ENCODE measurements at places on chromosomes 11 and 22.

- no peak for DNase-seq
These were observed 31.4 kb downstream of the GLB1L2 start for GRCh38 chr11:134363161-134363560.

DNA sequence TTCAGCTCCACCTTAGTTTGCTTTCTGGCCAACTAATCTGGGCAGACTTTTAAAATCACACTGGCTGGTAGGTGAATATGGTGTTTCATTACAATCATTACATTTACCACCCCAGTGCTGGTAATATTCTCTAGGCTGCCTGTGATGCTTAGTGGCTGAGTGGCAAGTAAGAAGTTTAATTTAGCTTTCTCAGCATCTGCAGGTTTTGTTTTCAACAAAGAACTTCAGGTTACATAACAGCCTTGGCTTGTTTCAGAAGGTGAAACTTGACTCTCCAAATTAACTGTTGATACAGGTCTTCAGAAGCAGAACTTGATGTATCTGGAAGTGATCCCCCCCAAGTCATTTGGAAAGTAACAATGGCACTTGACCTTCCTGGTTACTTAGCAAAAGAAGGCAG, 423.3 kb upstream of the CCDC90B start:
- DNase-seq: no peak

DNA sequence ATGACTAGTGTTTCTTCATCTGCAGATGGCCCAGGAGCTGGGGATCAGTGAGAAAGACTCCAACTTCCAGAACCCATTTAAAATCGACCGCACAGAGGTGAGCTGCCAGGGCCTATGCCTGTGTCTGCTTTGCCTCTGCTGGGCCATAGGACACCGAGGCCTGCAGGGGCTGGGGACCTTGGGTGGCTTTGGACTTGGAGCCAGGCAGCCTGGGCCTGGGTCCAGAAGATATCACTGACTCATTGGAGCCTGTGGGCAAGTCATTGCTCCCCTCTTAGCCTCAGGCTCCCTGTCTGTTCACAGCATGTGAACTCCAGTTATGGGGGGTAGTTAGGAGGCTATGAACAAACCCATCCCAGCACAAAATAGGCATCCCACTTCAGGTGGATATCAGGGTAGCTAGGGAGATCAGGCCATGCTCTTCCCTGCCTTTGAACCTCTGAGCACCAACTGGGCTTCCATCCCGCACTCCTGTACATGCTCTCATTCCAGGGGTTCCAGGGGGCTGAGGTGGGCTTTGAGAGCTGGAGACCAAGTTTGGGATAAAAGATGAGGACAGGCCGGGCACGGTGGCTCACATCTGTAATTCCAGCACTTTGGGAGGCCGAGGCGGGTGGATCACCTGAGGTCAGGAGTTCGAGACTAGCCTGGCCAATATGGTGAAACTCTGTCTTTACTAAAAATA, 13.4 kb downstream of the CCDC134 start:
- no peak for DNase-seq

- DNase-seq: no peak
These were observed 7.7 kb downstream of the E2F8 start for GRCh38 chr11:19232910-19233503.

GRCh38 chr11:63939397-63939891, 642 bp downstream of the NAA40 start:
- no peak for DNase-seq

DNA sequence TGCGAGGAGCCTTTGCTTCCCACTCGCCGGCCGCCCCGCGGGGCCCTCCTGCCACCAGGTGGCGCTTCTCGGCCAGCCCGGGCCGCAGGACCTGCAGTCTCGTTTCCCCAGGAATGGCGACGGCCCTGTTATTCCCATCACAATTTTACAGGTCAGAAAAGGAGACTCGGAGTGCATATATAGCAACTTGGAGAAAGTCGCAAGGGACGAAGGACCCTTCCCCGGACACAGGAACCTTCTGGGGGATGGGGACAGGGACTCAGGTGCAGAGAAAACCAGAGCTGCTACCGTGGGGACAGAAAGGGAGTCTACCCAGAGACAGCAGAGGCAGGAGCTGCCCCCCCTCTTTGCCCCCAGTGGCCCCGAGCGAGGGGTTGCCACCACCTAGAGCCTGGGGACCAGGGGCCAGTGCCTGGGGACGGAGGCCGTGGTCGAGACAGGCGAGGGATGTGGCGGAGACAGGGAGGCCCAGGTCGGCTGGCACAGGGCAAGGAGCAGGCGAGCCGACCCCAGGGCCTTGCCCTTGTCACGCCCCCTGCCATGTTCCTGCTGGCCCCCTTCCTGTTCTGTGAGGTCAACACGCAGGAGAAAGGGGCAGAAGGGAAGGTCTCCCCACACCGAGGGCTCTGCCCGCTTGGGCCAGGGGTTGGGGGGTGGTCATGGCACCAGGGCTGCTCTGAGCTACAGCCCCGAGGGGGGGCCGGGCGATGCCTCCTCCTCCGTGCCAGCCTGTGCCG, 3.5 kb upstream of the KRTAP5-6 start:
- peak; percentile 54 for DNase-seq

GRCh38 chr11:32109592-32109991, 18.7 kb downstream of the RCN1 start:
- no peak for DNase-seq

DNA sequence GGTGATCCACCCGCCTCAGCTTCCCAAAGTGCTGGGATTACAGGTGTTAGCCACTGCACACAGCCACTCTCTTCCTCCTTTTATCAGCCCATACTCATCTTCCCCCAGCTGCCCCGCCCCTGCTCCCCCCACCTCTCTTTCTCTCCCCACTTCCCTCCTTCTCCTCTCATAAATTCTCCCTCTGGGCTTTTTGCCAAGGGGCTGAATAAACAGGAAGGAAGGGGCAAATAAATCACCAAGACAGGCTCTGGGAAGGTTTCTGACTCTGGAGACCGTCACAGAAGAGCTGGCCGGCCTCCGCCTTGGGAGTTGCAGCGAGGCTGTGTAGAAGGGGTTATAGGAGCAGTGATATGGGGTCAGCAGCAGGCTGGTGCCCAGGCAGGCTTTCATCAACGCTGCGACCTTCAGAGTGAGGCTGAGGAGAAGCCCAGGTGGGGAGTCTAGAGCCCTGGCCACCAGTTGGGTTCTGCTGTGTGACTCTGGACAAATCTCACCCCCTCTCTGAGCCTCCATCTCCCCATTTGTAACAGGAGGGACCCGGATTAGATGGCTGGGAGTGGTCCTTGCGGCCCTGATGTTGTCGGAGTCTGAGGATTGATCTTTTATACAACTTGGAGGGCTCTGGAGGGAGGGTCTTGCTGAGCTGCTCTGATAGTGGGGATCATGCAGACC, 62.6 kb upstream of the RASD2 start:
- DNase-seq: no peak

GRCh38 chr11:91293119-91293518, 931.5 kb upstream of the FAT3 start:
- no peak for DNase-seq

DNA sequence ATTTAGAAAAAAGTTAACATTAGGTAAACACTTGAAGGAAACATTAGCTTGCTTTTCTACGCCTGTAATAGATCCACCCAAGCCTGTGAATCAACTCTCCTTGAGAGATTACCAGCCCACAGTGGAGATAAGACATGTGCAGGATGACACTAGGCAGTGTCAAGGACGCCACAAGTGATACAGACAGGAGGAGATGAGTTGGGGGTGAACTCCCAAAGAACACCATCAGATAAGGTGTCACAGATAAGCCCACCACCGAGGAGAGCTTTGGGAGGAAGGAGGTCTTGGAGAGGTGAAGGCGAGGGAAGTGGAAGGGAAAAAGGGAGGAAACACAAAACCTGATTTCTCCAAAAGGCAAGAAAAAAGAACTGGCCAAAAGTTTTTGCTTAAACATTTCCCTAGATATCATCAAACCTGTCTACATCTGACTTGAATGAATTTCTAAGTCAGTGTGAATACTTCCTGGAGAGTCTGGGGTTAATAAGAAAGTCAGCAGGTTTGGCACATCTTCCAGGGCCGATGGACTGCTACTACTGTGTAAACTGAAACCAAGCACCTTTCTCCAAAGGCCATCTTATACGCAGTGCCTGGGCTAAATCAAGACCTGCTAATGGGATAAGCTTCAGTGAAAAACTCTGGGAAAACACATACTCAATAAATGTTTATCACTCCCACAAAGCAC, 15.5 kb downstream of the CLTCL1 start:
- DNase-seq: no peak

DNA sequence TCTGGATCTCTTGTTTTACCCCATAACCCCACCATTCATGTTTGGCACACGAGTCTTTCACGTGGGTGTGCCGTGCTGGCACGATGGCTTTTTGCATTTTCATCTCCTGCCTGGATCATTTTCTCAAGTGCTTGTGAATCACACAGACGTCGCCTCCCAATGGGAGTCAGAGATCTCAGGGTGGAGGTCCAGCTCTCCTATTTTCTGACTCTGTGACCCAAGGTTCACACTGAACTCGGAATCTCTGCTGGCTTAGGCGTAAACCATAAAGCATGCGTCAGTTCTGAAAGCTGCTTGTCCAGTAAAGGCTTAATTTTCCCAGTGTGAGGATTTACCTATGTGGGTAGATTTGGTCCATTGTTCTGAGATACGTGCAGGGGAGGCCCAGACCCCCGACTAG, 16.0 kb upstream of the C22orf42 start:
- DNase-seq: no peak

- no peak for DNase-seq
These were observed 666 bp upstream of the OVOL1 start for GRCh38 chr11:65786008-65786785.

- DNase-seq: no peak
These were observed 26.4 kb upstream of the PANX2 start for GRCh38 chr22:50144005-50144614.

- DNase-seq: no peak
These were observed 803.2 kb downstream of the TBC1D22A start for GRCh38 chr22:47565607-47566006.

DNA sequence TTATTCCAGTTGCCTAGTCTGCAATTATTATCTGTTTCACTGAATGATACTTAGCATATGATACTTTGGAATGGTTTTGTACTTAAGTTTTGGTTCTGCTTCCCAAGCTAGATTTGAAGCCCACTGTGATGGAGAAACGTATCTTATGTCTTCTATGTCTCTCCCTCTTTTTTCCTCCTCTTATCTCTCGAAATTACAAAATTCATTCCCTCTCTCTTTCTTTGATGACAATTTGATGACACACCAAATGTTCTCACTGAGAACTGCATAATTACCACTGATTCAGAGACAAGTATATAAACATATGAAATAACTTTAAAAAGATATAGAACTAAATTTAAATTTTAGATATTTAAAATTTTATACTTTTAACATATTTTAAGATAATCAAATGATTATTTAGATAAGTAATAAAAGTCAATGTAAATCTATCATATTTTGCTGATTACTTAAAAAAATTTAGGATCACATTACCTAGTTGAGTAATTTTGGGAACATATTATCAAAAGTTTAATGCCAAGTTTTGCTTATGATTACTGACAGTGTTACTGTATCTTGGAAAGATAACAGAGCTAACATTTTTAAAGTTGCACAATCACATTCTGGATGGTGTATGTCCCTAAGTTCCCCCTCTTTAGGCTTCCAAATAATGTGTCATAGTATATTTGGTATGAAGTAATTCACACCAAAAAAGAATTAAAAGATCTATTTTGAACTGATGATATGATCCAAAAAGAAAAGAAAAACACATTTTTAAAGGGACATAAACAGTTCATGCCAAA, 255.3 kb downstream of the SBF2 start:
- DNase-seq: no peak

GRCh38 chr22:25786165-25786564, 44.2 kb downstream of the MYO18B start:
- DNase-seq: no peak

- DNase-seq: no peak
These were observed 21.2 kb downstream of the UPB1 start for GRCh38 chr22:24516301-24516737.

DNA sequence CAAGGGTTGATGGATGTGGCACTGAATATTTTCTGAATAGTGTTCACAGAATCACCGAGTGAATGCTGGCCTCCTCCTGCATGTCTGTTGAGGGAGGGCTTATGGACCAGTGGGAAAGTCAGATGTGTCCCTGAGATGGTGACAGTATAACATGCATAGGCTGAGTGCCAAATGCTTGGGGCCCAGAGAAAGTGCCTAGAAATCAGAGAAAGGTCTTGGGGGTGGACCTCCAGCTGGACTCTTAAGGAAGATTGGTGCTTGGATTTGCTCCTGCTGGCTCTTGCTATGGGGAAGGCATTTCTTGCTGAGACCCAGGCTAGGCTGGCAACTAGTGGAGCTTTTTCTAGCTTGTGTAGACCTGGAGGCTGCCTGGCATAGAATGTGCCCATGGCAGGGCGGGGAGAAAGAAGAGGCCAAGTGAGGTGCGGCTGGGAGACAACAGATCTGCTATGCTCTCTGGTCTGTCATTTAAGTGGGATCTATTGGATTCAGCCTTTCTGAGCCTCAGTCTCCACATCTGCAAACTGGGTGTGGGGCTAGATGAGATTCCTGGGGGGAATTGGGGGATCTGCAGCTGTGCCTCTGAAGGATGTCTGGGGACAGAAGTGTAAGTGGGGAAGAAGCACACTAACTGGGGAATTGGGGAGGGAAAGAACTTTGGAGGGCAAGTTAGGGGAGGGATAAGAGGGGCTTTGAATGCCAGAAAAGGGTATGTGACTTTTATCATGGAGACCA, 27.4 kb downstream of the ZNRF3 start:
- DNase-seq: no peak

GRCh38 chr11:45648931-45649330, 16.5 kb downstream of the CHST1 start:
- DNase-seq: no peak

GRCh38 chr11:65187971-65188461, 6.3 kb downstream of the CAPN1 start:
- no peak for DNase-seq

- no peak for DNase-seq
These were observed 2.2 kb downstream of the YAP1 start for GRCh38 chr11:102112509-102112821.

GRCh38 chr11:92766698-92767097, 202.8 kb upstream of the MTNR1B start:
- no peak for DNase-seq

GRCh38 chr11:68750195-68751003, 921 bp downstream of the TESMIN start:
- no peak for DNase-seq

GRCh38 chr11:35077709-35078469, 61.1 kb upstream of the CD44 start:
- peak; percentile 55 for DNase-seq

DNA sequence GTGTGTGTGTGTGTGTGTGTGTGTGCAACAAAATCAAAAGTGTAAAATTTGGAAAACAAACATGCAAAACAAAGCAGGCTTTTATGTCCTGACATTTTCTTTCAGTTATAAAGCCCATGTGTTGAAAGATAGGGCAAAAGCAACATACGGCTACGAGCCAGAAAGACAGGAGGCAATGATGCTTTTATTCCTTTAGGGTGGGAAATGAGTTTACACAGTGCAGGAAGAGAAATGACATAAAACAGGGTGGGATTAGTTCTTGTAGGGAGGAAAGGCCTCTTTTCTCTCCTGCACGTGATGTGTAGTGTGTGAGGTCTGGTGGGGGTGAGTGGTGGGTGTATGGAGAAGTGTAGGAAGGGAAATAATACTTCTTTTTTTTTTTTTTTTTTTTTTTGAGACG, 29.4 kb downstream of the IL18 start:
- DNase-seq: no peak

- no peak for DNase-seq
These were observed 78.2 kb downstream of the PPFIBP2 start for GRCh38 chr11:7591987-7592386.

- no peak for DNase-seq
These were observed 16.6 kb downstream of the OR8A1 start for GRCh38 chr11:124586238-124586860.
